ENCODE measurements at places on chromosomes 16 and 17. TPM values are rescaled to one million over a fixed set of nuclear protein-coding genes. Genes with fewer than 3 reads are reported as not detected.

GRCh38 chr16:31063843-31064611, 10.0 kb downstream of the ZNF668 start:
- no peak for DNase-seq

SLFN14 gene
- 0.18 TPM for total RNA-seq

- no peak for DNase-seq
These were observed 6.1 kb downstream of the CEP112 start for GRCh38 chr17:66185862-66186261.

DNA sequence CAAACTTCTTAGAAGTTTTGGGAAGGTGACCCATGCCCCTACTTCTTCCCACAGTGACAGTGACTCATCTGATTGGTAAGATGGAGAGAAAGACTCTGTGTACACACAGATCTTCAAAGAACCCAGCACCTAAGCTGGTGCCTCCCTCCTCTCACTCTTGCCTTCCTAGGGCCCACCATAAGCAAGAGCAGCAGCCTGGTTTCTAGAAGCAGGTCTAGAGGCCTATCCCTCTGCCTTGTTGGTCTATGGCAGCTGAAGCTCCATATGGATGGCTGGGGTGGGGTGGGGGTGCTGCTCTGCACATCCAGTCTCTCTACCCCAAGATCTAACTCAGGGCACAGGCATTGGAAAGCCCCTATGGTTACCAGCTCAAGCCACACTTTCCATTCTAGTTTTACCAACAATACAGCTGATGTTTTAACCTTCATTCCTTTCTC, 47.5 kb downstream of the STAT3 start:
- no peak for DNase-seq

DNA sequence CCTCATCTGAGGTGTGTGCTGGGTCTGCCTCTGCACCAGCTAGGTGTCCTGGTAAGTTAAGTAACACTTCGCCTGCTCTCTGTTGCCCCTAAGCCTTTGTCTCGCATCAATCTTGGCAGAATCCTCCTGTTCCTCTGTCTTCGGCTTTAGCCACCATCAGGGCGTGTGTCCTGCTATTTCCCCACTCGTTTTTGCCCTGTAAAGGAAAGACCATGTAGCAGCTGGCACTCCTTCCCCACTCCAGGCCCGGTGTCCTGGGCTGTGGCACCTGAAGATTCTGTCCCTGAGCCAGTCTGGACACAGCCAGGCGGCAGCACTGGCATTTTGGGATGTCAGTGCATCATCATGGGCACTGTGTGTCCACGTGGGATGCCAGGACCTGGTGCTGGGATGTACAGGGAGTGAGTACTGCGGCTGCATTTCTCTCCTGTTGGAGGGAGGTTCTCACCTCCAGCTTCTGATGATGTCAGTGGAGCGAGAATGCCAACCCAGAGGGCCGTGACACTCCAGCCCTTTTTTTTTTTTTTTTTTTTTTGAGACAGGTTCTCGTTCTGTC, 26.2 kb upstream of the FOXK2 start:
- peak; percentile 82 for DNase-seq

DNA sequence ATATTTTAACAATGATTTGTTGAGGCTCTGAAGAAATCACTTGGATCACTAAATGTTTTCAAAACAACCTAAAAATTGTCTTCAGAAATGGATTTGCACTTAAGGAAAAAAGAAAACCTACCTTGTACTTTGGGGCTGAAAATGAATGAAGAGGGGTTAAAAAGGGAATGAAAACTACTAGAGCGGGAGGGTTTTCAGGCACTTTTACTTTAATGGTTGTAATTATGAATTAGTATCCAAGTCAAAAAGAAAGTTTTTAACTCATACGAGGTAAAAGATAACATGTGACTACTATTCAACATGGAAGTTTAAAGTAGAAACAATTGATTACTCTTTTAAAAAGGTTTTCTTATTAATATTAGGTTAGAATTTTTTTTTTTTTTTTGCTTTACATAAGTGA, 5.1 kb downstream of the IGF2BP1 start:
- no peak for DNase-seq

GRCh38 chr16:27314161-27314723, 468 bp downstream of the IL4R start:
- no peak for DNase-seq

C16orf54 gene
- total RNA-seq, result 0.27 TPM

DNA sequence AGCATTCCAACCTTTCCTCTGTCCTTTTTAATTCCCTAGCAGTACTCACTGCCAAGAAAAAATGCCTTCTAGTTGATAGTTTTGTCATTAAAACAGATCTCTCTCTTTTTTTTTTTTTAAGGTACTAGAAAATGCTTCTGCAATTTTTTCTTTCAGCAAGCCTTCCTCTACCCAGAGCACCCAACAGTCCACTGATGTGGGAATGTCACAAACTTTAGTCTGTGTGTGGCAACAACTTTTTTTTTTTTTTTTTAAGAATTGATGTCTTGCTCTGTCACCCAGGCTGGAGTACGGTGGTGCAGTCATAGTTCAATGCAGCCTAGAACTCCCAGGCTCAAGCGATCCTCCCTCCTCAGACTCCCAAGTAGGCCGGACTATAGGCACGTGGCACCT, 34.7 kb downstream of the CDRT15 start:
- DNase-seq, result no peak

DNA sequence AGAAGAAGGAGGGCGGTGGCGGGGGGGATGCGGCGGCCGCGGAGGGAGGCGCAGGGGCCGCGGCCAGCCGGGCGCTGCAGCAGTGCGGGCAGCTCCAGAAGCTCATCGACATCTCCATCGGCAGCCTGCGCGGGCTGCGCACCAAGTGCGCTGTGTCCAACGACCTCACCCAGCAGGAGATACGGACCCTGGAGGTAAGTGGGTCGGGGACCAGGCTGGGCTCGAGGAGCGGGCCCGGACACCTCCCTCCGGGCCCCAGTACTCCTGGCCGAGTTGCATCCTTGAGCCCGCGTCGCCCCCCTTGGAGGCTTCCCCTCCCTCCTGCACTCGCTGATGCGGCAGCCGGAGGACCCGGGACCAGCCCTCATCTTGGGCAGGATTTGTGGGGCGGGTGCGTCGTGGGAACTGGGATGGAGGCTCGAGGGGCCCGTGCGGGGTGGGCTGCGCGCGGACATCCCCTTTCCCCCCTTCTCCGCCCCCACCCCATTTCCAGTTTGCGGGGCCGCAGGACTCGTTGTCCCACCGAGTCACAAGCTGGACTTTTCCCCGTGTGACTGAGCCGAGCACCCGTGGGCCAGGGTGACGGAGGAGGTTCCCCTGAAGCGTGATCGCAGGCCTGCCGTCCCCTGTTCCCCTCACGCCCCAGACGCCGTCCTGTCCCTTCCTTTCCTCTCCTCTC, 572 bp downstream of the KSR1 start:
- no peak for DNase-seq

IRX6 gene
- total RNA-seq, result 1.00 TPM

CDRT15L2 gene
- total RNA-seq, result not detected

DNA sequence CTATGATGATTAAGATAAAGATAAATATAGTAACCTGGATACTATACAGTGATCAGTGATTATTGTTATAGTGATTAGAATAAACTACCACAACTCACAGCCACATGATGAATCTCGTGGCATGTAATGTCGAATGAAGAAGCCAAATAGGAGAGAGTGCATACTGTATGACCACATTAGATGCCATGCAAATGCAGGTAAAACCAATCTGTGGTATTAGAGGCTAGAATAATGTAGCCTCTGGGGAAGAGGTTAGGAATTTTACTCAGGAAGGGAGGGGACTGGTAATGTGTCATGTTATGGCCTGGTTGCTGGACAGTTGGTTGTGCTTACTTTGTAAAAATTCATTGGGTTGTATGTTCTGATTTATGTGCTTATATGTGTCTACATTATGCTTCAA, 402.7 kb downstream of the CDH13 start:
- no peak for DNase-seq

TAOK2 gene
- 36.0 TPM for total RNA-seq

PRR35 gene
- total RNA-seq, result 2.7 TPM

DNA sequence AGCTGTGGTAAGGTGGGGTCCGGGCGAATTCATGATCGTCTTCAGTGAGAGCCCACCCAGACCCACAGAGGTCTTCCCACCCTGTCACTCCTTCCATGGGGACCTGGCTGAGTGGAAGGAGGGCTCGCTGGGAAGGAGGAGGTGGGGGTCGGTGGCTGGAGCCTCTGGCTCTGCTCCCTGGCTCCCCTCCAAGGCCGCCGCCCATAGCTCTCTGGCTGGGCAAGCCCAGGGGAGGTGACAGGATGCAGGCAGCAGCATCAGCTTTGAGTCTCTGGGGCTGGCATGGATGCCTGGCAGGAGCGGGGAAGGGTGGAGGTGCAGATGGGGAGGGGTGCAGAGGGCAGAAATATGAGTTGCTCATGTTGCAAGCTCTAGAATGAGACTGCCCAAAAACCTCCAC, 147.0 kb downstream of the ENGASE start:
- DNase-seq, result no peak

DNA sequence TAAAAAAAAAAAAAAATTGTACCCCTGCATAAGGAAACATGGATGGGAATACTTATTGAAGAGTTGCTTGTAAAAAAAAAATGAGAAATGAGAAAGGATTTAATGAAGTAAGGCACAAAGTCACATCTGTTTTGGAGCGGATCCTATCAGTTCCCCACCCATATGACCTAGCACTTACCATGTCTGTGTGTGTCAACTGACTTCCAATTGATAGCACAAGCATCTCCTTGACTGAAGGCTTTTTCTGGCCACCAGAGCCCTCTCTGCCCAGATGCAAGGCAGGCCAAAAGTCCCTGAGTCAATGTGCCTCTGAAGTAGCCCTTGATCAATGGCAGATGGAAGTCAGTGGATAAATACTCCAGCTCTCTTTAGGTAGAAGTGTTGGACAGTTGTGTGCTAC, 13.4 kb upstream of the NLK start:
- DNase-seq, result no peak

NDUFB10 gene
- total RNA-seq, result 72.9 TPM

TBX21 gene
- 0.45 TPM for total RNA-seq

CA4 gene
- 3.2 TPM for total RNA-seq
